K562 (cell line): ENCODE measurements at places on chromosomes 2 and 18. TPM values are rescaled to one million over a fixed set of nuclear protein-coding genes. Genes with fewer than 3 reads are reported as not detected.

ASTL gene
- total RNA-seq, result not detected in 2 replicates

EFHD1 gene
- total RNA-seq, result 5.1 and 5.2 TPM in 2 replicates

AGXT gene
- total RNA-seq, result 0.18 TPM in 2 replicates

DNA sequence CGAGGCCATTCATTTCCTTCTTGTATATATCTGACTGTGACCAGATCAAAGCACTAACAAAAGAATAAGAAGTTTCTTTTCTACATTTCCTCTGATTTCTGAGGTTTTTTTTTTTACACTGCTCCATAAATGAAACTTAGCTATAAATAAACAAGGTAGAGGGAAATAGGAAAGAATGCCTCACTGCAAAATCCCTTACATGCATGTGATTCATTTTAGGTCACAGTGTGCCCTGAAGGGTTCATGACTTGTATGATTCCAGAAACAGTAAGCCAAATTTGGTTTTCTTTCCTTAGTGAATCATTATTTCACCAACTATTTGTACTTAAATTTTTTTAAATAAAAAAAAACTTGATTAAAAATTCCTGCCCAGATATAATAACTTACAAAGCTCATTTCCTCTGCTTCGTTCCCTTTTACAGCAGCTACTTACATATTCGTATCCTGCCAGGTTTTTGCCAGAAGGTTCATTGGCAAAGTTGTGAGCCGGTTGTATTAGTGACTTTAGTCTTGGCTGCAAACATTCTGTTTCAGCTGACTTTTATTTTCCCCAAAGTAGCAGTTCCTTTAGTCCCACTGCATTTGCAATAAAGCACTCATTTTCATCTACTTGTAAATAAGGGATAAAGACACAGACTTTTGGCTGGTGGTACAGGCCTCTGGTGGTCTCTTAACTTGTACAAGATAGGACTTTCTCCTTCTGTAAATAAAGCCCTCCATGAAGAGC lies 58.6 kb downstream of the LRP2 start:
- no peaks in the 10 kb centered on the region for H3K4me1 ChIP-seq
- no peaks in the 10 kb centered on the region for H3K36me3 ChIP-seq
- no peaks in the 10 kb centered on the region; the same call in 1 of the 2 replicates for H3K27me3 ChIP-seq
- H3K27ac ChIP-seq, result no peak overlapping the region

DNA sequence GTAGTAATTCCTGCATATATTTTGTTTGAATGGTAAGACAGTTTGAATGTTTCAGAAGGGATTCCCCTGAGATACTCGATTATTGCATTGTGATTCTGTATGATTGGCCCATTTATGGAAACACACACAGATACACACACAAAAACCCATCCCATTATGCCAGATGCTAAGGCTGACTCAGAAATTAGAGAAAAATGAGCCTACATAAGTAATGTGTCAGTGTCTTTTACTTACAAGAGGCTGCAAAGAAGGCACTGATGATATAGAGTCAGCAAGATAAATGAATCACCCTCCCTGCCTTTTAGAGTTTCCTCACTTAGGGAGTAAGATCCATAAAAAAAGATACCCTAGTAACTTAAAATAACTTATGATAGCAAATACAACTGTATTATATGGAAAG lies 1481.1 kb upstream of the ACVR2A start:
- no peaks in the 10 kb centered on the region for H3K27me3 ChIP-seq
- no peak for DNase-seq
- no peak overlapping the region for H3K4me3 ChIP-seq
- no peak overlapping the region for H3K27ac ChIP-seq
- H3K4me1 ChIP-seq, result no peaks in the 10 kb centered on the region

DNA sequence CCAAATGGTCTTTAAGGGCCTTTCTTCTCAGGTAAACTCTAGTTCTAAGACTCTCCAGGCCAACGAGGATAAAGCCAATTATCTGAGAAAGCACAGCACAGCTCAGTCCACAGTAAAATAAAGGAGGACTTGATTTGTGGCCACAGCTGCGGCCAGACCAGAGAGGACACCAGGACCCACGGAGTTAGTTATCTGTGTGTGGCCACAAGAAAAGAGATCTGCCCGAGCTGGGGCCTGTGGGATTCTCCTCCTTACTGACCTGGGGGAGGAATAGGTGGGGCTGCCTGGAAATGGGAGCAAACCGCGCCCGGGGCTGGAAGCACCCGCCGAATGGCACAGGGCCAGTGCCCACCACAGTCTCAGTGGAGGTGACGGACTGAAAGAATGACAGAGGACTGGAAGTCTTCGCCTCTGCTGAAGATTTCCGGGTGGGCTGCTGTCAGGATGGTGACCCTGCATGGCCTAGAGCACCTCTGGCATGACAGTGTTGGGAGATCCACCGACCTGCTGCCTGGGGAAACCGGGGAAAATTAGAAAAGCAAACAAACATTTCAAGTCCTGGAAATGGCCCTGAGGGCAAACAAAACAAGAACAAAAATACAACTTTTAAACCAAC lies 13.3 kb downstream of the PROC start:
- no peaks in the 10 kb centered on the region for H3K36me3 ChIP-seq
- H3K27ac ChIP-seq, result no peak overlapping the region
- H3K4me1 ChIP-seq, result no peaks in the 10 kb centered on the region
- no peak overlapping the region for H3K4me3 ChIP-seq

GRCh38 chr2:129190494-129190893 lies 789.0 kb upstream of the RAB6C start:
- H3K4me3 ChIP-seq, result no peak overlapping the region
- no peaks in the 10 kb centered on the region for H3K4me1 ChIP-seq
- no peaks in the 10 kb centered on the region for H3K36me3 ChIP-seq
- no peak for DNase-seq
- no peak overlapping the region for H3K27ac ChIP-seq

- H3K36me3 ChIP-seq, result no peaks in the 10 kb centered on the region
- H3K4me1 ChIP-seq, result no peaks in the 10 kb centered on the region
- H3K27me3 ChIP-seq, result no peaks in the 10 kb centered on the region
- H3K27ac ChIP-seq, result no peak overlapping the region
- DNase-seq, result no peak
- H3K4me3 ChIP-seq, result no peak overlapping the region
These were observed 65.8 kb upstream of the SPHKAP start for GRCh38 chr2:228247335-228247734.

DNA sequence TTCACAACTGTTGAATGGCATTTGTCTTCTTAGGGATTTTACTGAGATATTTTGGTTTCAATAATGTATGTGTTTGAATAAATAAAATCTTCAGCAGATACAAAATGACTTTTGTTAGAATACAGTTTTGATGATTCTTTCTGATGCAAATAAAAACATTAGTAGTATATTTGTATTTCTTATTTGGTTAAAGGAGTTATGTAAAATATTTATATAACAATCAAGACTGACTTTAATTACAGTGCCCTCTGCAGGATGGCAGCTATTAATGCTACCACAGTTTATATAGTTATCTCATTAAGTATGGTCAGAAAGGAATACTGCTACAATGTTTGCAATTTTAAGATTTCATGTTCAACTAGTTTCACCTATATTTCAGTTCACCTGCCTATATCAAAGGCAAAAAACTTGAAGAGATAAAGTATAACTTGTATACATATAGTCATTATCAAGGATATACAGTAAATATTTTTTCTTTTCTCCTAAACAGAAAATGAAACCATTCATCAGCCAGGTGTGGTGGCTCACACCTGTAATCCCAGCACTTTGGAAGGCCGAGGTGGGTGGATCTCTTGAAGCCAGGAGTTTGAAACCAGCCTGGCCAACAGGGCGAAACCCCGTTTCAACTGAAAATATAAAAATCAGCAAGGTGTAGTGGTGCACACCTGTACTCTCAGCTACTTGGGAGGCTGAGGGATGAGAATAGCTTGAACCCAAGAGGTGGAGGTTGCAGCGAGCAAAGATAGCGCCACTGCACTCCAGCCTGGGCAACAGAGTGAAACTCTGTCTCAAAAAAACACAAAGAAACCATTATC lies 19.8 kb downstream of the ARL5A start:
- peaks cover 79% of the 10 kb centered on the region for H3K36me3 ChIP-seq
- no peak overlapping the region for H3K27ac ChIP-seq
- no peak for DNase-seq
- H3K27me3 ChIP-seq, result no peaks in the 10 kb centered on the region

DNA sequence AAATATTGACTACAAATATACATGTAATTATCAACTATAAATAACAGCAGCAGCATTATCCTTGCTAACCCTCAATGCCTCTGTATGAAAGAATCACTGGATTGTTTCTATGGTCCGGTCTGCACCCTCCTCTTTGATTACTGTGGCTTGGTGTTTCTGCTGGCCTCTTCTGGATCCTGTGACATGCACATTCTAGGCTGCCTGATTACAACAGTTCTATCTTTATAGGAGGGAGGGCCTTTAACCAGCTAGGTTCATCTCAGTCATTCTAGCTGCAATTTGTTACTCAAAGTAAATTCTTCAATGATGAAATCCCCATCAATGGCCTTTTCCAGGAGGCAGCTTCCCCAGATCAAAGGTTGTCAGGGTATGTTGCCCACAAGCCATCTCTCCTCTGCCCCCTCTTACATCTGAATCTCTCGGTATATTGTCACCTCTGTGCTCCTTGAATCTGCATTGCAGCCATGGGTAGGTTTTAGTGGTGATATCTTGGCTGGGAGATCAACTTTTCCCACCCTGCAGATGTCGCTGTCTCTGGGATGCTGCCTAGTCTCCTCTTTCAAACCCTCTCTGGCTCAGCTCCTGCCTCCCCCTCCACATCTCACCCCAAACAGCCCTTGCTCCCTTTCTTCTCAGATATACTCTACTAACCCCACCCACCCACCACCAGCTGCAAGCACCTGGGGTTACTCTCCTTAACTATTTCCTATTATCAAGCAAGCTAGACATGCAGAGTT lies 106.2 kb upstream of the BZW1 start:
- H3K27ac ChIP-seq, result no peak overlapping the region
- peak; percentile 12 for DNase-seq
- no peaks in the 10 kb centered on the region for H3K36me3 ChIP-seq
- H3K27me3 ChIP-seq, result peaks cover 3% of the 10 kb centered on the region; the same call in 2 of the 3 replicates

DNA sequence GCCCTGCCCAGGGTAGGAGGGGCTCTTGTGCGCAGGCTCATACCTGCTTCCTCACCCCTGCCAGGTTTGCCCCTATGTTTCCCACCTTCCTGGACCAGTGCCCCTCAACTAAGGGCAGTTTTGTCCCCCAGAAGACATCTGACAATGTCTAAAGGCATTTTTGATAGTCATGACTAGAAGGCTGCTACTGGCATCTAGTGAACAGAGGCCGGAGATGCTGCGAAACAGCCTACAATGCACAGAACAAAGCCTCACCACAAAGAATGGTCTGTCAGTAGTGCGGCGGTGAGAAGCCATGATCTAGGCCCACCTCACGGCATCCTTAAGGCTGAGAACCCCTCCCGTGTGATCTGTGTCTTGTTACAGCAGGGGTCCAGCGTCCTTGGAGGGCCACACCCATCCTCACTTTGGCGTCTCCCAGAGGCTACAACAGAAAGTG lies 96.0 kb downstream of the TMEM17 start:
- H3K4me1 ChIP-seq, result peaks cover 9% of the 10 kb centered on the region; the same call in 2 of the 3 replicates
- DNase-seq, result no peak
- no peak overlapping the region for H3K4me3 ChIP-seq
- no peaks in the 10 kb centered on the region; the same call in 2 of the 3 replicates for H3K36me3 ChIP-seq
- no peaks in the 10 kb centered on the region for H3K27me3 ChIP-seq

DNA sequence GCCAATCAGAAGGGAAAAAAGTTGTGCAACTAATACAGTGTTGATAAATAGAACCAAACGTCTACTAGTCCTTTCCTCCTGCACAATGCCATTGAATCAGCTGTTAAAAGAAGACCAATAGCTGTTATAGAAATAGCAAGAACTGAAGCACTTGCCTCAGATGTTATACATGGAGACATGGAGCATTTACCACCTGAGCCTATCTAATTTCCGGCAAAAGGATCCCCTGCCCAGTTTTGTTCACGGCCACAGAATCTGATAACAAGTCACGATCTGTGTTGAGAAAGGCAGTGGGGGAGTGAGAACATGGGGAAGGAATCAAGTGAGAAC lies 285.4 kb downstream of the ZEB2 start:
- H3K4me3 ChIP-seq, result no peak overlapping the region
- no peak overlapping the region for H3K27ac ChIP-seq
- DNase-seq, result no peak
- H3K36me3 ChIP-seq, result no peaks in the 10 kb centered on the region; the same call in 2 of the 3 replicates
- H3K4me1 ChIP-seq, result peaks cover 38% of the 10 kb centered on the region

DNA sequence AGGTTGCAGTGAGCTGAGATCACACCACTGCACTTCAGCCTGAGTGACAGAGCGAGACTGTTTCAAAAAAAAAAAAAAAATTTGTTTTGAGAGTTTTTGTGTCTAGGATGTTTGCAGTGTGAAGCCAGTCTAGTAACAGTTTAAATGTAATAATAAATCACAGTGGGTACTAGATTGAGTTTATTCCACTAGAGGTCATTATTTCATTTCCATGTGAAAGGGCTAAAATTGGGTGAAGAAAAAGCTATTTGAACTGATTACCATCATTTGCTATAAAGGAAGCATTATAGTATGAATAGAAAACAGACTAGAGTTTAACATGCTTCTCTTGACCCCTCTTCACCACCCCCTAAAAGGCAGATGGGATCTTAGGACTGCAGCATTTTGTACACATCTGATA lies 20.3 kb downstream of the SNRPD1 start:
- H3K4me1 ChIP-seq, result no peaks in the 10 kb centered on the region; the same call in 1 of the 2 replicates
- no peak overlapping the region for H3K27ac ChIP-seq
- no peak for DNase-seq
- H3K36me3 ChIP-seq, result peaks cover 68% of the 10 kb centered on the region

DNA sequence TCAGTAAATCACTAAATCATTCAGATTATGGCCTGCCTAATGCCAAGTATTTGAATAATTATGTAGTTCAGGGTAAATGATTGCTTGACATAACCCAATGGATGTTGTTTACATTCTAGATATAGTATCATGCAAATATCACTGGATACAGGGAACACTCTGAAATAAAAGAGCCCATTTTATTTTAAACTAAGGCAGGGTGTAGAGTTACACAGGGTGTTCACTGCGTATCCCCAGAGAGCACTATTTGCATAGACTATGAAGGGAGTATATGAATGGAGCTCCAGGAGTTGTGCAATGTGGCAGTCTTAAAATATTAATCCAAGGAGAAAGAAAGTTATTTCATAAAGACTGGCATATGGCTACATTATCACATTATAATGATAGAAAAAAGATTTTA lies 701.1 kb upstream of the KLHL29 start:
- H3K27me3 ChIP-seq, result no peaks in the 10 kb centered on the region
- H3K4me1 ChIP-seq, result no peaks in the 10 kb centered on the region
- no peak overlapping the region for H3K27ac ChIP-seq
- DNase-seq, result no peak
- H3K36me3 ChIP-seq, result no peaks in the 10 kb centered on the region; the same call in 2 of the 3 replicates

GRCh38 chr18:48934723-48935432 lies 15.9 kb downstream of the SMAD7 start:
- DNase-seq, result no peak
- no peaks in the 10 kb centered on the region for H3K27me3 ChIP-seq
- no peaks in the 10 kb centered on the region for H3K36me3 ChIP-seq
- H3K4me3 ChIP-seq, result no peak overlapping the region
- peaks cover 46% of the 10 kb centered on the region for H3K4me1 ChIP-seq

DNA sequence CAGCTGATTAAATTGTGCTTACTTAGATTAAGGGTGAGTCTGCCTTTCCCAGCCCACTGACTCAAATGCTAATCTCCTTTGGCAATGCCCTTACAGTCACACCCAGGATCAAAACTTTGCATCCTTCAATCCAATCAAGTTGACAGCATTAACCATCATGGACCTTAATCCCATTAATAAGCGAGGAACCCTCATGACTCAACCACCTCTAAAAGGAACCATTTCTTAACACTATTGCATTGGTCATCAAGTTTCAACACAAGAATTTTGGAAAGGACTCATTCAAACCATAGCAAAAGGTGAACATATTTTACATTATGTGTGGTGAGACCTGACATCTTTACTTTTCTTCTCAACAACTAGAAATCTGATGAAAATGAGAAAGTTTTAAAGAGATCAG lies 187.0 kb downstream of the OSR1 start:
- no peaks in the 10 kb centered on the region for H3K4me1 ChIP-seq
- H3K4me3 ChIP-seq, result no peak overlapping the region
- H3K27me3 ChIP-seq, result no peaks in the 10 kb centered on the region
- H3K36me3 ChIP-seq, result no peaks in the 10 kb centered on the region
